SHP77 treated with DMSO at 0.1 percent for 48 hours (cell line): ENCODE measurements at places on chromosomes 6 and 20.

DNA sequence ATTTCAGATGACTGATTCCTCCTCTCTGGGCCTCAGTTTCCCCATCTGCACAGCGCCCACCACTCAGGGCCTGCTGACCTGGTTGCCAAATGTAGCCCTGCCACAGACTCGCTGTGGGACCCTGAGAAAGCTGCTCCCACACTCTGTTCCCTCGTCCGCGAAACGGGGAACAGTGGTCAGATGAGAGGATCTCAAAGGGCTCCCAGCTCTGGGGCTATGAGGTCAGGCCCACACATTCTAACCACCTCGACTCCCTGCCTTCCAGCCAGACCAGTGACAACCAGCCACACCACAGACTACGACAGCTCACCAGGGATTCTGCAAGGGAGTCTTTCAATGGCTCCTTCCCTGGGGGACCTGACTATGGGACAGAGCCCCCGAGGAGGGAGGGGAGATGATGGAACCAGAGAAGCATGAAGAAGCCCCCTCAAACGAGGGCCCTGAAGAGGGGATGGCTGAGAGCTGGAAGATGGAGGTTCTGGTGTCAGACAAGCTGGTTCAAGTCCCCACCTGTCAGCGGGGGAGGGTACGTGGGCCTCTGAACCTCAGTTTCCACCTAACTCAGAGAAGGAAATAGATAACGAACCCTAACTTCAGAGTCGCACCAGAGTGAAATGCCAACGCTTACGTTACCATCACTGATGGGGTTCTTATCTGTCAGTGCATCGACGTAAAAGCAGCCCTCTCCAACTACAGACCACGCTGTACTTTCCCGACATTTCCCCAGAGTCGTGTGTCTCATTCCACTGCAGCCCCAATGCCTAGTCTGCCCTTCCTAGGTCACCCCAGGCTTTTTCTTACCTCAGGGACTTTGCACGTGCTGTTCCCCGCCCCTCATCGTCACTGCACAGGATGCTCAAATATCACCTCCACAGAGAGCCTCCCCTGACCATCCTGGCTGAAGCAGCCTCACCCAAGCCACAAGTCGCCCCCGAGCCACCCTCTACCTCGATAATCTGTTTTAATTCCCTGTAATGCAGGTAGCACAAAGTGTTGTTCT is 60.5 kb downstream of the PREX1 start:
- no peak for DNase-seq

- no peak for DNase-seq
These were observed 11.3 kb upstream of the SRSF6 start for GRCh38 chr20:43446361-43446879.

DNA sequence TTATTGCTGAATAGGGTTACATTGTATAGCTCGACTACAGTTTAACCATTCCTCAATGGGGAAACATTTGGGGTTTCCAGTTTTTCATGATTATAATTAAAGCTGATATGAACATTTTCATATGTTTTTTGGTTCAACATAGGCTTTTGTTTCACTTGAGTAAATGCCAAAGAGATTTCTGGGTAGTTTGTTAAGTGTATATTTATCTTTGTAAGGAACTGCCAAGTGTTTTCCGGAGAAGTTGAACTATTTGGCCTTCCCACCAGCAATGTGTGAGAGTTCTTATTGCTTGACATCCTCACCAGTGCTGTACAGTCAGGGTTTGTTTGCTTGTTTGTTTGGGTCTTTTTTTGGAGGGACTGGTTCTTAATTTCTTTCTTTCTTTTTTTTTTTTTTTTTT is 83.7 kb upstream of the RALY start:
- no peak for DNase-seq

- no peak for DNase-seq
These were observed 16.5 kb upstream of the WFDC9 start for GRCh38 chr20:45647441-45648050.

GRCh38 chr6:127073222-127073621 is 45.2 kb upstream of the RSPO3 start:
- DNase-seq = no peak

- no peak for DNase-seq
These were observed 241.0 kb downstream of the DLL1 start for GRCh38 chr6:170049641-170050561.

GRCh38 chr6:151240791-151241642 is 1.2 kb downstream of the AKAP12 start:
- no peak for DNase-seq

DNA sequence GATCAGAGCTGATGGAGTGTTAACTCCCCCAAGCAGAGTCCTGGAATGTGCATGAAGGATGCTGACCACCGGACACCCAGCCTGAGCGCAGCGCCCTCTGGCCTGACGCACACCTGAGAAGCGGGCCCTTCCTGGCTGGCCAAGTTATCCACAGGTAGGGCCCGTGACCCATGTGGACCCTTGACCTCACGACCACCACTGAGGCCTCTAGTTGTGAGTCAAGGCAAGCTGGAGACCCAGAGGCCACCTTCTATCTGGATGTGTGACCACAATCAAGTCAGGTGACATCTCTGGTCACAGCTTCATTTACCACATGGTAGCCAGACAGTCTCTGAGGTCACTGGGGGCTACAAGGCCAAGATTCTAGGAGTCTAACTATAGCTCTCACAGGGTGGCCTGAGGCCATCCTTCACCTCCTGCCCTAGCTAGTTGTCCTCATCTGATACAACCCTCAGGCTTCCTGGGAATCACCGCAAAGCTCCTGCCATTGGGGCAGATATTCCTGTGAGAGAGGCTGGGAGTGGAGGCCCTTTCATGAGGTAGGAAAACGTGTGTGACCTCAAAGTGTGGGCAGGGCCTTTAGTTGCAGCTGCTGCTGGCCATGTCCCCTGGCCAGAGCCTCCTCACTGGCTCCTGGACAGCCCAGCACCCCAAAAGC is 53.1 kb downstream of the DSTN start:
- DNase-seq = no peak

DNA sequence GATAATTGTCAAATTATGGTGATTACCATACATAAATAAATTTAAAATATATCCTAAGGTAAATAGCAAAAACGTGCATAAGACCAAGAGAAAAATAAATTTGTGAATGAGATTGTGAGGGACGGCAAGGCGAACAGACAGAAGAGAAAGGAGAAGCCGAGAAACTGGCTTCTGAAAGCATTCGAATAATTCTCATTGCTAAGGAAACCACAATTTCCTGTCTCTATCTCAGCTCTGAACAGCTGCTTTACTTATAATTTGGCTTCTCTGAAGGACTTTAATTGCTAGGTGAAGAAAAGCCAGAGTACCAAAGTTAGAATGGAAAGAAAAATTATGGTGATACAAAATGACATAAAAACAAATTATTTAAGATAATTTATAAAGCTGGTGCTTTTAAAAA is 79.0 kb upstream of the RGS17 start:
- no peak for DNase-seq

GRCh38 chr6:38391206-38391605 is 248.5 kb downstream of the BTBD9 start:
- DNase-seq = no peak

DNA sequence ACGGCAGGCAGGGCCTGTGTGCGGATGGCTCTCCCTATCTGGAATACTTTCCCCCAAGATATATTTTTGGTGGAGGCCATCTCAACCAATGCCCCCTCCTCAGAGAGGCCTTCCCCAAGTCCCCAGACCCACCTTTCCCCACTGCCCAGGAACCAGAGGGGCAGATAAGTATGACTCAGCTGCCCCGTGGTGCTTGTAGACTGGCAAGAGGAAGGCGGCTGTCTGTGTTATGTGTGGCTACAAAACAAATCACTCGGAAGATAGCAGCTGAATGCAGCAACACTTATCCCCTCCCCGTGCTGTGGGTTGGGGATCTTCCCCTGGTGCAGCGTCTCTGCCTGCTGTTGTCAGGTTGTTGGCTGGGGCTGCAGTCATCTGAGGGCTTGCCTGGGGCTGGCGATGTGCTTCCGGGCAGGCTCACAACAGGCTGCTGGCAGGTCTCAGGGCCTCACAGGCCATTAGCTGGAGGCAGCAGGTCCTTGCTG is 7.1 kb downstream of the NPEPL1 start:
- no peak for DNase-seq

DNA sequence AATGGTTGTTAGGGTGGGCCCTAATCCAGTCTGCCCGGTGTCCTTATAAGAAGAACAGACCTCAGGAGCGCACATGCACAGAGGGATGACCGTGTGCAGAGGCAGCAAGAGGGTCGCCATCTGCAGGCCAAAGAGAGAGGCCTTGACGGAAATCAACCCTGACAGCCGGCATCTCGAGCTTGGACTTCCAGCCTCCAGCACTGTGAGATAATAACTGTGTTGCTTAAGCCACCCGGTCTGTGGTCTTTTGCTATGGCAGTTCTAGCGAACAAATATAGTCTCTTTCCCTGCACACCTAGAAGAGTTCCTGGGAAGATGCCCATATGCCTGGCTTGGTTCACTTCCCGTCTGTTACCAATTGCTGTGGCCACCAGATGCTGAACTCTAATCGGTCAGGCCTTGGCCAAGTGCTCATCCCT is 35.3 kb upstream of the PTGIS start:
- DNase-seq = no peak

GRCh38 chr20:16423311-16424212 is 149.7 kb downstream of the KIF16B start:
- no peak for DNase-seq

DNA sequence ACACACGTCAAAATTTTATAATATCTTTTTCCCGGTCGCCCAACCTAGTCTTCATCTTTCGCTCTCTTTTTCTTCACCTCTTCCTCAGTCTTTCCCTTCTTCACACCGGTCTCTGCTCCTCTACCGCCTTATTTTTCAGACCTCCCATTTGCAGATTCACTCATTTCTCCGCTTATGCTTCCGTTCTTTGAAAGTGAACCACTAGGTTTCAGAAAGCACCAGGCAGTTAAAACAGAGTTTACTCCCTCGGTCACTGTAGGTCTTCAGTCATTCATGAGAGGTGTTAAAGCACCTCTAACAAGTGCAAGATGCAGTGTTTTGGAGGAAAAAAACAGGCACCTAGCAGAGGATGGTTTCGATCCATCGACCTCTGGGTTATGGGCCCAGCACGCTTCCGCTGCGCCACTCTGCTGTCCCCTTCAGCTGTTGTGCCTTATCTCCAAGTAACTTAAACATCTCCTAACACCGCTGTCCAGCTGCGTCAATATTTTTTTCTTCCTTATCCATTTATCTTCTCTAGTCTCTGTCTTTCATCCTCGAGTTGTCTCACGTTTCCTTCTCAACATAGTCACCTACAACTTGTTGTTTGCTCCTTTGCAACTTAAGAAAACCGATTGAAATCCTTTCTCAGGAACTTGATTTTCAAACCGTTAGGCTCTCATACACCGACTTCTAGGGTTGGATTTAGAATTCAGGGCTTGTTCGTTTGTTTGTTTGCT is 119.7 kb upstream of the ZNF184 start:
- DNase-seq = peak; percentile 46

DNA sequence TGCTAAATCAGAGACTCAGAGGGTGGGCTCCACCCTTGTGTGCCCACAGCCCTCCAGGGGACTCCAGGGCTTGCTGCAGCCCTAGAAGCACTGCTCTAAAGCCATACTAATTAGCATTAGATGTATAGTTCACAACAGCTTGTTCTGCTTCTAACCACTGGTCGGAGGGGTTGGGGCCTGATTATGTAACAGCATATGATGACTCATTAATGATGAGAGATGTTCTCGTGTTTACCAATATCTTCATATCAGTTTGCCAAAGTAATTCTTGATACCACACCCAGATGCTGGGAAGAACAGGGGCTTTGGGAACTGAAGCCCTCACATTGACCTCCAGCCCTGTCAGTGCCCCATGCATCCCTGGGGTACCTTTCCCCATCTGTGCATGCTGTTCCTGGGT is 104.1 kb upstream of the FOXA2 start:
- DNase-seq = no peak

- DNase-seq = peak; percentile 48
These were observed 282.7 kb downstream of the PLCB1 start for GRCh38 chr20:8414586-8415274.

DNA sequence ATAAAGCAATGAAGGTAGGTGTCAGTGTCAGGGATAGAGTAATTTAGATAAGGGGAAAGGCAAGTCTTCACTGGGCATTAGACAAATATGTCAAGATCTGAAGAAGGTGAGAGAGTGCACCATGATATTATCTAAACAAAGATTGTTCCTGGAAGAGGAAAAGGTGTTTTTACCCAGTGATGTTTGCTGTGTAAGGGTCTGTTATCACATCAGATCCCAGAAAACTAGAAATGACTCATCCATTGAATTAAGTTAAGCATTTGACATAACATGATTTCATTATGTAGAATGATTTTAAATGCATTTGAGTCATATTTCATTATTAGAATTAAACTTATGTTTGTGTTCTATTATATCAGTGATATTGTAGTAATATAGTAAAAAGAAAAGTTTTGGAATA is 1279.5 kb upstream of the CITED2 start:
- no peak for DNase-seq

- DNase-seq = no peak
These were observed 400.2 kb downstream of the KIF16B start for GRCh38 chr20:16173044-16173443.

GRCh38 chr20:1831096-1831495 is 64.1 kb upstream of the SIRPA start:
- DNase-seq = no peak

- DNase-seq = no peak
These were observed 51.5 kb downstream of the NUDT3 start for GRCh38 chr6:34340906-34341480.

DNA sequence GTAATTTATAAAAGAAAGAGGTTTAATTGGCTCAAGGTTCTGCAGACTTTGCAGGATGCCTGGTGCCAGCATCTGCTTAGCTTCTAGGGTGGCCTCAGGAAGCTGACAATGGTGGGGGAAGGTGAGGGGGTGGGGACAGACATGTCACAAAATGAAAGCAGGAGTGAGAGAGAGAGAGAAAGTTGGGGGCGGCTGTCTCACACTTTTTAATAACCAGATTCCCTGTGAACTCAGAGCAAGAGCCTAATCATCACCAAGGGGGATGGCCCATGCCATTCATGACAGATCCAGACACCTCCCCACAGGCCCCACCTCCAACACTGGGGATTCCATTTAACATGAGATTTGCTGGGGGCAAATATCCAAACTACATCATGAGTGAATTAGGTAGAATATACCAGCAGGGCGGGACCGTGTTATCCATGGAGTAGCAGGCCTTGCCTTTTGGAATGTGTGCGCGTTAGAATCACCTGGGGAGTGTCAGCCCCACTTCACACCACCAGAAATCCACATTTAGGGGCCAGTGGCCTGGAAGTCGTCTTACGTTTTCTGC is 258.8 kb downstream of the CDH4 start:
- no peak for DNase-seq

- DNase-seq = no peak
These were observed 98.7 kb upstream of the FUT9 start for GRCh38 chr6:95917034-95917433.

- no peak for DNase-seq
These were observed 15.6 kb downstream of the NSFL1C start for GRCh38 chr20:1450926-1451491.

DNA sequence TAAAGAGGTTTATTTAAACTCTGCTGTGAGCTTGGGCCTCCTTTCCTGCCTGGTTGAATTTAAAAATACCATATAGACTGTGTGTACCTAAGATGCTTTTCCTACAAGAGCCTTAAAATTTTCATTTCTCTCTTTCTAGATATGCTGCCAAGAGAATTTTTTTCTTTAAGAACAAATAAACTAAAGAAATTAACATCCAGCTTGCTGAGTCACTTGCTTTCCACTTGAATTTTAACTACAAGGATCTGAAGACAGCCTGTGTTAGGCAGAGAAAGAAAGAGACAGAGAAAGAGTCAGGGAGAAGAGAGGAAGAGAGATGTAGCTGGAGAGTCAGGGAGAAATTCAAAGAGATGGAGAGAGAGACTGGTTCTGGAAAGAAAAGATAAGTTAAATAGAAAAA is 18.3 kb upstream of the SNAP25 start:
- DNase-seq = no peak

- no peak for DNase-seq
These were observed 31.4 kb downstream of the AFDN start for GRCh38 chr6:167858086-167858591.
